Globus pallidus (tissue), 1 donor: ENCODE measurements at places on chromosomes 7 and 10.

- peak; percentile 70 for DNase-seq
Measured at GRCh38 chr7:30983042-30983913, 19.5 kb downstream of the GHRHR start.

DNA sequence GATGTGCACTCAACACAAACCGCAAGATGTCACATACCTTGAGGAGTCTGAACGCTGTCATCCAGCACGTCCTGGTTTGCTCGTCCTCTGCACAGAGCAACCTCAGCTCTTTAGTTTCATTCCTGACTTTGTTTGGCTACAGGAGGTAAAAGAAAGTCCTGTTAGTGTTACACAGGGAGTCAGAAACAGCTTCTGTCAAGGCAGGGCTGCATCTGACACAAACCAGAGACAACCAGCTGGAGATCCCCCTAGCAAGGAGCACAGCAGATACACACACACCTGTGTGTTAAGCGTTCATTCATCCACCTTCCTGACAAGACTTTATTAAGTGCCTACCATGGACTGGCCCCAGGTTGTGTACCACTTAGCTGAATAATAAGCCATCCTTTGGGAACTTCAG lies 47.5 kb upstream of the DDC start:
- no peak for DNase-seq

GRCh38 chr7:34157137-34157536 lies 251.8 kb downstream of the BMPER start:
- no peak for DNase-seq

DNA sequence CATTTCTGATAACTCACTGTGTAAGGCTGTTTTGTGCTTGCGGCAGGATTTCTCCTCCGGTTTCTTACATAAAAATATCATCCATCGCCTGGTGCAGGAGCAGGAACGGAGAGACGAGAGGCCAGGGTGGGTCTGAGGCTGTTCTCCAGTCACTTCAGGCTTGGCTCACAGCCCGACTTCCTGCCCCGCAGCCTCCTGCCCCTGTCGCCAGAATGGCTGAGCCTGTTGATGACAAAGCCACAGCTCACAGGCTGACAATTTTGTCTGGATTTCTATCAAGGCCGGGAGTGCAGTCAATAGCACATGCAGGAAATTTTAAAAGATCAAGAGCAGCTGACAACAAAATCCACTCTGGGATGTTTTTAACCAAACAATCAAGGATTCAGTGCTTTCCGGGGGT lies 229.7 kb upstream of the ZNF32 start:
- no peak for DNase-seq

DNA sequence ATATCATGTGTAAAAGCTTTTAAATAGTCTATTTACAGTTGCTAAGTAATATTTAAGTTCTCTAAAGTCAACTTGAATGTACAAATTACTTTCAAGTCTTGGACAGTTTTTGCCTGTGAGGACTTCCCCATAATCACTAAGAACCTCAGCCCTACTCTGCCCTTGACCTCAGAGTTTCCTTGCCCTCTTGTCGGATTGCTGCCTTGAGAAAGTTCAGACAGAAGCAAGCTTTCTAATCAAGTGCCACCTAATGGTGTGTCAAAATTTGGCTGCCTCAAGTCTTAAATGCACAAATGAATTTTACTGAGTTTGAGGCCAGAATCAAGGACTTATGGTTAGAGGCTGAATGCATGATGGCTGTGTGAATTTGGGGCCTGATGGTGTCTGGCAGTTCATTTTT lies 88.3 kb upstream of the KAT6B start:
- DNase-seq, result no peak
